ENCODE measurements at places on chromosomes 6 and 20.

DNA sequence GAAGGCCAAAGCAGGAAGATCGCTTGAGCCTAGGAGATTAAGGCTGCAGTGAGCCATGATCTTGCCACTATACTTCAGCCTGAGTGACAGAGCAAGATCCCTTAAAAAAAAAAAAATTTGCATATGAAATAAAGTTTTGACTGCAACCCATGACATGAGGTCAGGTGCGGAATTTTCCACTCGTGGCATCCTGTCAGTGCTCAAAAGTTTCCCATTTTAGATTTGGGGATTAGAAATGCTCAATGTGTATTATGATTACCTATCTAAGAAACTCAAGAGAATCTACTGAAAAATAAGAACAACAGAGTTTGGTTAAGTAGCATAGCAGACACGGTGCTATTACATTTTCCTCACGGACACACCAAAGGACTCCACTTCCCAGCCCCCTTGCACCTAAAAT is 11.7 kb downstream of the SLC23A2 start:
- H3K27me3 ChIP-seq, result no peaks in the 10 kb centered on the region

DNA sequence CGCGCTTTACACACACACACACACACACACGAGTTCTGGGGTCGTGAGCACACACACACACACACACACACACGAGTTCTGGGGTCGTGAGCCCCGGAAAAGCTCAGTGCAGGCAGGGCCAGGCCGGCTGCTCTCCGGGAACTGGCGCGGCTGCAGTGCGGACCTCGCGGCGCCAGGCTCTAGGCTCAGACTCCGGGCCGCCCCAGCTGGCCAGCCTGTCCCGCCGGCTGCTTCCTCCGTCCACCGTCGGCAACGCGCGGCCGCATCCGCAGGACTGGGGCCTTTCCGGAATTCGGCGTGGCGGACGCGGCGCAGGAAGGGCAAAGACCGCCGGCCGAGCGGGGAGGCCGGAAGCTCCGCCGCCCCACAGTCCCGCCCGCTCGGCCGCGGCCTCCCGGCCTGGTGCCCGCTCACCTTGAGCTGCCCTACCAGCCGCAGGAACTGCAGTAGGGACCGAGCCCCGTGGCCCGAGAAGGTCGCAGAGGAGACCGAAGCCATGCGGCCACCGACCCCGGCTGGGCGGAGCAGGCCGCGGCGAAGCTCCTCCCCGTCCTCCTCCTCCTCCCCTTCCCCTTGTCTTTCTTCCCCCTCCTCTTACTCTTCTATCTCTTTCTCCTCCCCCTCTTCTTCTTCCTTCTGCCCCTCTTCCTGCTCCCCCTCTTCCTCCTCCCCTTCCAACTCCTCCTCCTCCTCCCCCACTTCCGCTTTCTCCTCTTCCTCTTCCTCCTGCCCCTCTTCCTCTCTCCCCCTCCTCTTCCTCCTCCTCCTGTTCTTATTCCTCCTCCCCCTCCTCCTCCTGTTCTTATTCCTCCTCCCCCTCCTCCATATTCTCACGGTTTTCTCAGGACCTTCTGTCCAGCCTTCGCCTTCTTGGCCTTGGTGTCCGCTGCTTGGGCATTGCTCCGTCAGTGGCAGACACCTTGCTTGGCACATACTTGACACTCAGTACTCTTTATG is at the start of gene HDDC2:
HDDC2 (minus strand) TSS at position 533 of the 957 bp plus-strand sequence; CDS start at position 498, 35 bp downstream.
- peak within 1 kb of the TSS; percentile 93 for H3K4me3 ChIP-seq
- H3K27ac ChIP-seq, result peak within 1 kb of the TSS; percentile 87
- H3K36me3 ChIP-seq, result peaks cover 32% of the 10 kb centered on the region
- peak; percentile 83 for DNase-seq
- no peaks in the 10 kb centered on the region for H3K27me3 ChIP-seq

DNA sequence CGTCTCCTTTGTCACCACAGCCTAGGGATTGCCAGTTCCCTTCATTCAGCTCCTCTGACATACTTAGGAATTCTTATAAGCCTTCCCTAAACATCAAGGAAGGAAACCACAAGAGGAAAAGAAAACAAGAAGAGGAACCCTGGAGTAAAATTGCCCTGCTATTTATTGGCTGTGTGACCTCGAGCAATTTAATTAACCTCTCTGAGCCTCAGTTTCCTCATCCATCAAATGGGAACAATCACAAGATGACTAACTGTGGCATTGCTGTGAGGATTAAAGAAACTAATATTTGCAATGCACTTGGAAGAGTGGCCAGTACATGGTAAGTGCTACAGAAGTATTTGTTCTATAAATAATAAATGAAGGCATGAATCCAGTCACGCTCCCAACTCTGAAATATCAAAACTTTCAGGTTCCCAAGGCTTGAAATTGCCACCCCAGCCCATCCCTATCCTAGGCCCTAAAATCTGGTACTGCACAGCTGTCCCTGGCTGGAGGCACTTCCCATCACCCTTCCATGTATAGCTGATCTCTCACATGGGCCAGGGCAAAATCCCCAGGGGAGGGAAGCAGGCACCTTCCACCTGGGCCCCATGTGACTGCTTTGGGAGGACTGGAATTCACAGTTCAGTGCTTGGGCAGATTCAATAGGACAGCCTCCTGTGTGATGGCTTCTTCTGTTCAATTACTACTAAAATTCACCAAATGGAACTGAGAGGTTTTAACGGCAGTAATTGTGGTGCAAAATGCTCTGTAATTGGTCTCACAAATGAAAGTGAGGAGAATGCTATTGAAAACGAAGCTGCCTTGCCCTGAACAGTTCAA is 78.0 kb upstream of the MAFB start:
- no peaks in the 10 kb centered on the region for H3K36me3 ChIP-seq
- peaks cover 9% of the 10 kb centered on the region for H3K27me3 ChIP-seq
- H3K4me1 ChIP-seq, result no peaks in the 10 kb centered on the region
- H3K4me3 ChIP-seq, result no peak overlapping the region

- no peak overlapping the region for H3K27ac ChIP-seq
- no peak for DNase-seq
- H3K27me3 ChIP-seq, result no peaks in the 10 kb centered on the region
- peaks cover 16% of the 10 kb centered on the region for H3K36me3 ChIP-seq
Observed at GRCh38 chr6:125962900-125963497, 6.4 kb downstream of the HINT3 start.

- H3K4me3 ChIP-seq, result no peak overlapping the region
- no peaks in the 10 kb centered on the region for H3K27me3 ChIP-seq
- peaks cover 23% of the 10 kb centered on the region for H3K4me1 ChIP-seq
- no peak overlapping the region for H3K27ac ChIP-seq
- H3K36me3 ChIP-seq, result no peaks in the 10 kb centered on the region
- peak; percentile 75 for DNase-seq
Observed at GRCh38 chr20:50724851-50725723, 6.3 kb upstream of the PARD6B start.

GRCh38 chr6:3569816-3570215 is 113.0 kb upstream of the SLC22A23 start:
- H3K36me3 ChIP-seq, result no peaks in the 10 kb centered on the region
- peaks cover 47% of the 10 kb centered on the region for H3K4me1 ChIP-seq
- peak overlapping the region; percentile 9 for H3K4me3 ChIP-seq
- no peaks in the 10 kb centered on the region for H3K27me3 ChIP-seq
- H3K27ac ChIP-seq, result no peak overlapping the region

DNA sequence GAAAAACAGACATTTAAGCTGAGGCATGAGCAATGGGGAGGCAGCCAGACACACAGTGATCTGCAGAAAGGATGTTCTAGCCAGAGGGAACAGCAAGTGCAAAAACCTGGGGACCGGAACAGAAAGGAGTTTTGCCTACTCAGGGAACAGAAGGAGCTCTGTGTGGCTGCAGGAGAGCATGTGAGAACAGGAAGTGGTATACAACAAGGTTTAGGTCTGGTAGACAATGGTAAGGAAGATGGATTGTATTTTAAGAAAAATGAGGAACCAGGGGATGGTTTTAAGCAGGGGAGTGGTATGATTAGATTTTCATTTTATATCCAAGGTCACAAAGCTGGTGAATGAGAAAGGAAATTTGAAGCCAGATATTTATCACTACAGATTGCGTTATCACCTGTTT is 157.5 kb downstream of the UNC5CL start:
- DNase-seq, result no peak
- H3K27ac ChIP-seq, result no peak overlapping the region
- H3K36me3 ChIP-seq, result peaks cover 11% of the 10 kb centered on the region

GRCh38 chr20:50009521-50010454 is 27.0 kb downstream of the SNAI1 start:
- DNase-seq, result no peak
- H3K4me1 ChIP-seq, result peaks cover 23% of the 10 kb centered on the region
- H3K36me3 ChIP-seq, result no peaks in the 10 kb centered on the region
- H3K4me3 ChIP-seq, result peak overlapping the region; percentile 47
- peaks cover 16% of the 10 kb centered on the region for H3K27me3 ChIP-seq

- peaks cover 75% of the 10 kb centered on the region for H3K27me3 ChIP-seq
- H3K4me1 ChIP-seq, result no peaks in the 10 kb centered on the region
- no peaks in the 10 kb centered on the region for H3K36me3 ChIP-seq
- no peak for DNase-seq
- peak overlapping the region; percentile 62 for H3K27ac ChIP-seq
Observed at GRCh38 chr20:35600993-35601973, 14.3 kb upstream of the SPAG4 start.

DNA sequence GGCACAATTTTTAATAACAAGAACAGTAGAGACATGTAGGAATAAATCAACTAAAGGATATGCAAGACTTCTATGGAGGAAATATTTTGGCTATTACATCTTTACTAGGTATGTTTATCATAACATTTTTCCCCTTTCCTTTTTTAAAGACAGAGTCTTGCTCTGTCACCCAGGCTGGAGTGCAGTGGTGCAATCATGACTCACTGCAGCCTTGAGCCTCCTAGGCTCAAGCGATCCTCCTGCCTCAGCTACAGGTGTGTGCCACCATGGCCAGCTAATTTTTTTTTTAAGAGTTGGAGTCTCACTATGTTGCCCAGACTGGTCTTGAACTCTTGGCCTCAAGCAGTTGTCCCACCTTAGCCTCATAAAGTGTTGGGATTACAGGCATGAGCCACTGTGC is 37.0 kb downstream of the AKAP7 start:
- H3K4me1 ChIP-seq, result no peaks in the 10 kb centered on the region
- no peaks in the 10 kb centered on the region for H3K27me3 ChIP-seq
- no peak for DNase-seq
- H3K36me3 ChIP-seq, result peaks cover 5% of the 10 kb centered on the region

DNA sequence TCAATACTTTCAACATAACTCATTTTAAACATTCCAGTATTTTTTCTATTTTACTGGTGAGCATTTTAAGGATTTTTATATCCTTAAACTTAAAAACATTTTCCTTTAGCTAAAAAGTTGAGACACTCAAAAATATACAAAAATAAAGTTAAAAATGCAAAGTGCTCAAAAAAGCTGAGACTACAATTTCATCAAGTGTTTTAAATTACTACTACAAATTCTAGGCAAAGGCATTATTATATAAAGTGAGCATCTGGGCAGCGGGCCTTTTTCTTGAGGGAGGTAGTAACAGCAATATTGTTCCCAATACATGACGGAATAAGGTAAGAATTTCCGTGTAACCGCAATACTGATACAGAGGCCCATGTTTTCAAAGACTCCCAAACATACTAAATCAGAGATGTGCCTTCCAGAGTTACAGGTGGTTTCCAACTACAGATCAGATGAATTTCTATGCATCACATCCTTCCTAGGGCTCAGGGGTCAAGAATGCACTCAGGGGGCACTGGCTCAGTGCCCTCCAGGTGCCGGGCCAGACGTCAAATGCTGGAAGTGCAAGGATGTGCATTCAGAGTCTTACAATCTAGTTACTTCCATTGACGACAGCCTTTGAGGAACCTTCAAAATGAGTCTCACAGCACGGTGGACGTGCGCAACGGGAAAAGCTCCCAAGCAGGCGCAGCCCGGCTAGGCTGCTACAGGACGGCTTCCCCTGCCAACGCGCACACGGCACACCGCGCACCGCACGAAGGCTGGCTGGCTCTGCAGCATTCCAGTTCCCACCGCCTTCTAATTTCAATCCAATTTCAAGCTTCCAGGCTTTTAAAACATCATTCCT is 1.7 kb downstream of the PHF10 start:
- H3K4me1 ChIP-seq, result peaks cover 32% of the 10 kb centered on the region
- H3K27me3 ChIP-seq, result peaks cover 3% of the 10 kb centered on the region
- peaks cover 5% of the 10 kb centered on the region for H3K36me3 ChIP-seq
- peak overlapping the region; percentile 95 for H3K4me3 ChIP-seq
- peak overlapping the region; percentile 94 for H3K27ac ChIP-seq
- no peak for DNase-seq

- H3K4me1 ChIP-seq, result peaks cover 25% of the 10 kb centered on the region
- H3K36me3 ChIP-seq, result no peaks in the 10 kb centered on the region
- H3K27ac ChIP-seq, result no peak overlapping the region
Observed at GRCh38 chr20:54062812-54063280, 7.5 kb downstream of the BCAS1 start.

DNA sequence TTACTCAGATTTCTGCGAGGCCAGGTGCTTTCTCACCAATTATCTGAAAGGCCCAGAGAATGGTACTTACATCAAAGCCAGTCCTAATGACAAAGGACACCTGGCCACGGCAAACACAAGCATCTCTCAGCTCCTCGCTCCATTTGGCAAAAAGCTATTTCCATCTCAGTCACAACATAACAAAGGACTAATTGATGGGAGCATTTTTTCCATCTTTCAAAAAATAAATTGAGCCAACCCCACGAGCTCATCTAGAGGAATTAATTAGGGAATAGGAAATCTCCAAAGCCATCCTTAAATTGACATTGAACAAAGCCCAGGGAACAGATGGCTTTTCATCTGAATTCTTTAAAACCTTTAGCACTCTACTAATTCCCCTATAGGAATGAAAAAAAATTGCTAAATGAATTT is 236.7 kb downstream of the HAO1 start:
- H3K27me3 ChIP-seq, result peaks cover 3% of the 10 kb centered on the region
- no peak for DNase-seq
- H3K27ac ChIP-seq, result no peak overlapping the region

DNA sequence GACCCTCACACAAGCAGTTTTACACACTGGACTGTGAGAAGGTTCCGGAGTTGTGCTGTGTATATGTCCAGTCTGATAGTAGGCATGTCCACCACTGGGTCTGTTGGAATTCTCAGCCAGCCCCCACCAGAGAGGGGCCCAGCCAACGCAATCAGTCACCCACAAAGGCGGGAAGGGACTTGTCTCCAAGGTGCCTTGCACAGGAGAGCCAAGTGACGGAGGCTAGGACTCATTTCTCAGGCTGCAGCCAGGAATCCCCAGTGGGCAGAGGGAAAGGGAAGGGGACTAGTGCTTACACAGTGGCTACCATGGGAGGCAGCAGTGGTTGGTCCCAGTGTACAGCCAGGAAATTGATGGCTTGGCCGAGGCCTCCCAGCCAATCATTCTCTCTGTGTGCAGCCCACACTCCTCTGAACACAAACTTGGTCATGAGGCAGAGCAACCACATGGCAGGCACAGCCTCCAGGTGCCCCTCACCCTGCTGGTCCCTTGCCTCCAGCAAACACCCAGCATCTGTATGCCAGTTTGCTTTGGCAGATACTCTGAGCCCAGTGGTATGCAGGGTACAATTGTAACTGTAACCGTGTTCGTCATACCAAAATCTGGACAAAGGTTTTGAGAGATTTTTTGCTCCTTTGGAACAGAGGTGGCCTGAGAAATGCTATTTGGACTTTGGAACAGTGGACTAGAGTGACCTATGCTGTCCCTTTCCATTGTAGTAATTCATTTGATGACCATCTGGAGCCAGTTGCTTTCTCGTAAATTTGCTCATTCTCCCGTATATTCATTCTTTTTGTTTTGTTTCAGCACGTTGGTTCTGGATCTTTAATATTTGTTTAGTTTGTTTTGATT is 72.9 kb upstream of the MYL9 start:
- no peaks in the 10 kb centered on the region for H3K27me3 ChIP-seq
- no peak for DNase-seq
- peak overlapping the region; percentile 95 for H3K27ac ChIP-seq
- H3K36me3 ChIP-seq, result no peaks in the 10 kb centered on the region
- peak overlapping the region; percentile 25 for H3K4me3 ChIP-seq
